ENCODE measurements at places on chromosomes 12 and 14.
A peak's percentile ranks its signal among the peaks of the same experiment; 100 is the strongest.

- DNase-seq: no peak
Measured at GRCh38 chr14:69982886-69983285, 103.7 kb downstream of the SMOC1 start.

- no peak for DNase-seq
Measured at GRCh38 chr14:37215345-37215744, 17.6 kb downstream of the MIPOL1 start.

GRCh38 chr12:132147423-132148367 lies 3.4 kb downstream of the NOC4L start:
- DNase-seq: no peak

GRCh38 chr14:76599141-76599540 lies 162.1 kb upstream of the VASH1 start:
- no peak for DNase-seq

GRCh38 chr14:104451474-104451873 lies 128.1 kb upstream of the C14orf180 start:
- no peak for DNase-seq

- DNase-seq: peak; percentile 49
Measured at GRCh38 chr12:68428724-68429501, 96.8 kb upstream of the MDM1 start.

GRCh38 chr12:117134059-117134458 lies 34.8 kb upstream of the TESC start:
- DNase-seq: peak; percentile 65

DNA sequence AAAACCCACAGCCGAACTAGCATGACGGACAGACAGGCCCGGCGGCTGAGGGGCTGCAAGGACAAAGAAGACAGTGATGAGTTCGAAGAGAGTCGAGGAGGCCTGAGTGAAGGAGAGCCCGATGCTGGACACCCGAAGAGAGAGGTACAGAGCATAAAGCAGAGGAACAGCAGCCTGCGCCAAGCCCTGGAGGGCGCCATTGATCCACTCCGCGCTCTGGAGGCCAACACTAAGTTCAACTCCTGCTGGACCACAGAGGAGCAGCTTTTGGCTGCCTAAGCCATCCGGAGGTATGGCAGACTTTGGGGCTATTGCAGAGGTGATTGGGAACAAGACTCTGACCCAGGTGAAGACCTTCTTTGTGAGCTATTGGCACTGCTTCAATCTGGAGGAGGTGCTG lies 7.8 kb upstream of the PLXNC1 start:
- DNase-seq: peak; percentile 17

GRCh38 chr12:41772478-41772877 lies 372.2 kb downstream of the GXYLT1 start:
- DNase-seq: no peak

DNA sequence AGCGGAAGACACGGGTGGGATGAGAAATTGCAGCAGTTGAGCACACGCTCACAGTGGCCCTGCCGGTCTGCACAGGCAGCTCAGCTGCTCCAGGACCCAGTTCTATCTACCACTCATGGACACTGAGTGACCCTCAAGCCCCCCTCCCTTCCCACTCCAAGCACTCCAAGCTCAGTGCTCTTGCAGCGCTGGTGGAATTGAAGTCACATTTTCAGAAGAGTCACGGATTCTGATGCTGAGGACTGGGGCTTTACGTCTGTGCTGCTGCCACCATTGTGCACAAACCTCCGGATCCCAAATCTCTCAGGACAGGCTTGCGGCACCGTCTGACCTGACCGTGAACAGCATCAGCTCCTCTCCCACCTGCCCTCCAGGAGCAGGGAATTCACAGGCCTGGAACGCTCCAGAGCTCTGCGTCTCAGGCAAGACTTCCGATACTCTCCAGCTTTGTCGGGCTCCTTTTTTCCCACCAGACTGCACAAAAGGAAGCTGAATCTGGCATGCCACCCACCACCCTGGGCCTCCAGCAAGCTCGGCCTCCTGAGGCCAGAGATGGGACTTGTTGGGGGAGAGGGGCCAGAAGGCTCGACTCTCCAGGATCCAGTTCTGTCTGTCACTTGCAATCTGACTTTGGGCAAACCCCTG lies 213.1 kb upstream of the RTL1 start:
- DNase-seq: no peak

GRCh38 chr12:5627053-5627630 lies 195.2 kb downstream of the NTF3 start:
- DNase-seq: no peak

DNA sequence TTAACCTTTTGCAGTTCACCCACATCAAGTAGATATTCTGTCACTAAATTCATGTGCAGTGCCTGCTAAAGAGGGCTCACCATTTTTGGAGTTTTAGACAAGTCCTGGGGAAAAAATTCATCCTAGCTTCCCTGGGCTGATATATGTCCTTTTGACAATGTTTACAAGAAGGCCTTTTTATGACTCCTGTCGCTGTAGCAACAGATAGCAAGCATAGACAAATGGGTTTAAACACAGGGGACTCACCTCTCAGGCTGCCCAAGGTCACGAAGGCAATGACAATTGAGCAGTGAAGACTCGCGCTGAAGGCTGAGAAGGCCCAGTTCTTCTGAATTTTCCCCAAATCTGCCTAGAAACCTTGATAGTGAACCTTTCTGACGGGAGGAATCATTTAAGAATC lies 150.7 kb upstream of the CPM start:
- no peak for DNase-seq

DNA sequence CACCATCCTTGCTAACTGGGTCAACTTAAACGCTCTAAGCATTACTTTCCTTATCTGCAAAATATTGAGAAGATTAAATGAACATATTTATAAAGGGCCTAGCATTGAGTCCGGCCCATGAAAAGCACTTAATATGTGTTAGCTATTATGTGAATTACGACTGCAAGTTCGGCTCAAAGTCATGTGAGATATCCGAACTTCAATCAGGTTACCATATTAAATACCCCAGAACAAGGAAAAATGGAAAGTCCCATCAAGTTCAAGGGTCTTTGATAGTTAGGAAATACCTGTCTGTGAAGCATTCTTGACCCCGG lies 487 bp upstream of the NRDE2 start:
- DNase-seq: no peak

GRCh38 chr12:45509187-45509586 lies 220.3 kb upstream of the ARID2 start:
- DNase-seq: no peak

DNA sequence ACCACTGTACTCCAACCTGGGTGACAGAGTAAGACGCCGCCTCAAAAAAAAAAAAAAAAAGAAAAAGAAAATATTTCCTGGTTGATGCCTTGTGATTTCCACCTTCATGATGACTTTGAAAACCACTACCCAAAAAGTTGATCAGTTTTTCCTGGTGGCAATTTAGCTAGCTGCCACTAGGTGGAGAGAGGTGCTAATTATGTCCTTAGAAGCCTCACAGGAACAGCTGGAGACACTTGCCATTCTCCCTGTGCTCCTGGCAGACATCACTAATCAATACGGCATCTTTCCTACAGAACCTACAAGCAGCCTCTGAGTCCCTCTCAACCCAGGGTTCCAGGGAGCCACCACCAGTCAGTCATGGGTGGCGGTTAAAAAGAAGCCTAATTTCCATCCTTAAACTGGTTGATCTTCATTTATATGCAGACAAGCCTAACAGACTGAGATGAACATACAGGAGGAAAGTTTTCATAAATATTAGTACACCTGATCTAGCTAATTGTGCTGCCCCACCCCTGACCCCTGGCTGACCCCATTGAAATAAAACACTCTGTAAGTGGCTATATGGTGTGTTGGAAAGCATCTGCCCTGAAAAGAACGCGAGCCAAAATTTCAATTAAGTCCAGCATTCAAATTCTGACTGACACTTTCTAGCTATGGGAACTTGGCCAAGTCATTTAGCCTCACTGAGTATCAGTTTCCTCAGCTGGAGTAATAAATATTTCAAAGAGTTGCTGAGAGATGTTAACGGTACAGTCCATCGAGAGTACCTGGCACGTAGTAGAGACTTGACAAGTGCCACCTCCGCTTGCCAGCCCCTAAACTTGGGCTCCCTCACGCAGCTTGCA lies 6.2 kb upstream of the OAS1 start:
- peak; percentile 46 for DNase-seq

DNA sequence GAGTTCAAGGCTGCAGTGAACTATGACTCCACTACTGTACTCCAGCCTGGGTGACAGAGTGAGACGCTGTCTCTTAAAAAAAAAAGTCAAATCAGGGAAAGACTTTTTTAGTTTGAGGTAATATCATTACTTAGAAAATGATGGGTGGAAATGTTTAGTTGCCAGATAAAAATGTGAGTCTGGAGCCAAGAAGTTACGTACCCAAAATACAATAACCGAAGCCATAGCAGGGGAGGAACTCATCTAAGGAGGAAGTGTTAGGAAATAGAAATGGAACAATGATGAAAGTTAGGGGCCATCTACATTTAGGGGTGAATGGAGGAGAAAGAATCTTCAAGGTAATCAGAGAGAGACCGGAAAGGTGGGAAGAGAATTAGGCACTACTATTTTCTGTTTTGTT lies 98.8 kb downstream of the DACT1 start:
- no peak for DNase-seq

DNA sequence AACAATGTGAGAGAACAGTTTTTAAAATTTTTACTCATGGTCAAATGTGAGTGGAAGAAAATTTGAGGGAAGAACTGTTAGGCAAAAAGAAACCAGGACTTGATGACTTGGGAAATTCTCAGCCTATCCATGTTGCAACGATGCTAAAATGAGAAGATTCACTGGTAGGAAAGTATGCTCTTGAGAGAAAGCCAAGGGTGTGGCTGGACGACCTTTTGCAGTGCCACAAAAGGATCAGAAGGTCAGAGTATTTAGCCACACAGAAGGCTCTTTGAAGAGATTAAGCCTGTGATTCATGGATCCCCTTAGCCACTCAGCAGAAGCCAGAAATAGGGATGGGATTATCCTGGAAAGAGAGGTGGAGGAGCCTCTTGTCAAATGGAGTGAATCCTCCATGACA lies 336.8 kb downstream of the LRIG3 start:
- DNase-seq: peak; percentile 61

DNA sequence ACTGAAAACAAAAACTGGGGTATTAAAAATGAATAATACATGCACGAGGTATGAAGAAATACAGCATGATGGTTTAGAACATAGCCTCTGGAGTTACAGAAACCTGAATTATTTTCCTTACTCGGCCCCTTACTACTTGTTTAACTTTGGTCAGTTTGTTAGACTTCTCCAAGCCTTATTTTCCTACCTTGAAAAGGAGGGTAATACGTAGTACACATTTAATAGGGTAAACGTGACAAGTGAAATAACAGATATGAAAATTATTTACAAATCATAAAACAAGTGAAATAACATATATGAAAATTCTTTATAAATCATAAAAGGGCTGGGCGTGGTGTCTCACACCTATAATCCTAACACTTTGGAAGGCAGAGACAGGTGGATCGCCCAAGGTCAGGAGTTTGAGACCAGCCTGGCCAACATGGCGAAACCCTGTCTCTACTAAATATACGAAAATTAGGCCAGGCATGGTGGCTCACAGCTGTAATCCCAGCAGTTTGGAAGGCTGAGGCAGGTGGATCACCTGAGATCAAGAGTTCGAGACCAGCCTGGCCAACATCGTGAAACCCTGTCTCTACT lies 11.4 kb upstream of the PKP2 start:
- no peak for DNase-seq

- no peak for DNase-seq
Measured at GRCh38 chr12:22431693-22432251, 97.3 kb upstream of the ST8SIA1 start.

DNA sequence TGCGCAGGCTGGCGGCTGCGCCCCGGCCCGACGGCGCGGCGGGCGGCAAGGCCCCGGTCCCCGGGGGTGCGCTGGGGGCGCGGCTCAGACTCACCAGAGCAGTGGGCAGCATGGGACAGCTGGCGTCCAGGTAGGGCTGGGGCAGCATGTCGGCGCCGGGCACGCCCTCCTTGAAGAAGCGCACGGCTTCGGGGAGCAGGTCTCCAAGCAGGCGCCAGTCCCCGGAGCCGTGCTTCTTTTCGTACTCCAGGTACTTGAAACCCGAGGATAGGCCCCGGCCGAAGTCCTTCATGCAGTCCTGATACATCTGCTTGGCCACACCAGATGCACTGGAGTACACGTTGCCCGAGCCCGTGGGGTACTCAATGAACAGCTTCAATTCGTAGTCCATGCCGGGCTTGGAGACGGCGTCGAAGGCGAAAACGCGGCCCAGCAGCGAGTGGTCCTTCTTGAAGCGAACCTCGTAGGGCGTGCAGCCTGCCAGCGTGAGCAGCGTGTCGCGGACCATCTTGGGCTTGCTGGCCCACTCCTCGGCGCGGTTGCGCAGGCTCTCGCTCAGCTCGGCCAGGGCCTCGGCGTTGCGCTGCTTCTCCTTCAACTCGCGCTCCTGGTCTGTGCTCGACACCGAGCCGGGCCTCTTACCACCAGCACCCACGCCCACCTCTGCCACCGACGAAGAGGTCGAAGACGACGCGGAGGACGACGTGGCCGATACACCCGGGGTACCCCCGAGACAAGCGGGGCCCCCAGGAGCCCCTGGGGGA lies 2.2 kb downstream of the IRF2BPL start:
- DNase-seq: peak; percentile 61

DNA sequence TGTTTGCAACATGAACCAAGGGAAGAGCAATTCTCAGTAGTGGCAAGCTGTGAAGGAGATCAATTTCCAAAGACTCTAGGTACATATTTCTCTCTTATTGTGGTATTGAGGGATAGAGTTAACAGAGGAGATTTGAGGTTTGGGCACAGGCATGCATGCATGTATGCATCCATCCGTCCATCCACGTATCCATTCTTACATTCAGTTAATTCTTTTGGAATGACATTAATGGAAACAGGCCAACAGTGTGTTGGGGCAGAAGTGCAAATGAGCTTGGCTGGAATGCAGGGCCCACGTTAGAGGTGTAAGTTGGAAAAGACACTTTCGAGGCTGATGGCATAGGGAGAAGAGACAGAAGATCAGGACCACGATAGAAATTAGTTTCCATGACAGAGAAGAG lies 216.9 kb upstream of the PELI2 start:
- DNase-seq: no peak

DNA sequence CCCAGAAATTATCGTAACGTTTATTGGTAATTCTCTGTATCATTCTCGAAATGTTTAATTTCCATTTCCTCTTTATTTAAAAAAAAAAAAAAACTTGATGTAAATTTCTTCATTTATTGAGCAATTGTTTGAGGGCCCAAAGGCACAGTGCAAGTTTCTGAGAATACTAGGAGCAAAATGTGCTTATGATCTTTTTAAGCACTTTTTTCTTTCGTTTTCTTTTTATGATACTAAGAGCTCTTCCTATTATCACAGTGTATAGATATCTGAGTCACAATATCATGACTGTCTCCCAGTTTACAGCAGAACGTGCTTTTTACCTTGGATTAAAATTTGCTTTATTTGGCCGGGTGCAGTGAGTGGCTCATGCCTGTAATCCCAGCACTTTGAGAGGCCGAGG lies 5.6 kb downstream of the ATP2A2 start:
- DNase-seq: peak; percentile 24

GRCh38 chr14:73599499-73599898 lies 7.8 kb downstream of the ACOT4 start:
- DNase-seq: no peak
